ENCODE measurements at places on chromosomes 7 and 10.

GRCh38 chr7:3636131-3636860, 335.2 kb downstream of the SDK1 start:
- DNase-seq: no peak

GRCh38 chr10:102605712-102606111, 38.6 kb upstream of the TRIM8 start:
- DNase-seq: no peak

DNA sequence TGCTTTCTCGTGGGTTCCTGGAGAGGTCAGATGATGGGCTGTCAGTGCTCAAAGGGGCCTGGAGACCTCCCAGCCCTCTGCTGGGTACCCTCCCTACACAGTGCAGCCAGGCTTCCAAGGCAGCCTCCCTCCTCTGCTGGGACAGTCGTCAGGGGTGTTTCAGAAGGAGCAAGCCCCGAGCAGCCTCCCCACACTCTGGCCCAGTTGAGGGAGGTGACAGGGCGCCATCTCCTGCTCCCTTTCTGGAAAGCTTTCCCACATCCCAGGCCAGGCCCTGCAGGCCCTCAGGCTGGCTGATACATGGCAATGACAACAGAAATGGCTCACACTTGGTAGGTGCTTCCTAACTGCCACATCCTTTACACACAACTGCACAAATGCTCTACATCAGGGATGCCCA, 32.1 kb downstream of the KCNMA1 start:
- DNase-seq: no peak

GRCh38 chr10:12741360-12741804, 260.1 kb downstream of the CCDC3 start:
- no peak for DNase-seq

GRCh38 chr10:35506741-35507140, 98.4 kb upstream of the GJD4 start:
- no peak for DNase-seq

- no peak for DNase-seq
Measured at GRCh38 chr10:33204031-33204430, 130.4 kb downstream of the NRP1 start.

DNA sequence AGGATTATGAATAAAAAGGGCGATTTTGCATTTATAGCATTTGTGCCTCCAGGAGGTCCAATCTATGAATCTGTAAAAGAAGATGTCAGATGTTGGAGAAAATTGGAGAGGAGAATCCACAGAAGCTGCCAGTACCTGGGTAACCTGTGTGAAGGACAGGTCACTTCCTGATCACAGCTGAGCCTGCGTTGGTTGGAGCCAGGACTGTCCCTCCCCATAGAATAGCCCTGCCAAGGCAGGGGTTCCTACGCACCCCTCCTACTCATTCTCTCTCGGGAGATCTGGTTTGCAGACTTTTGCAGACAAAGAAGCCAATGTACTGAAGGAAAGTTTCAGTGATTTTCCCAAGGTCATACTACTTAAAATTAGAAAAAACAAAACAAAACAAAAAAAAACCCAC, 10.3 kb upstream of the C10orf120 start:
- no peak for DNase-seq

- no peak for DNase-seq
Measured at GRCh38 chr7:137172105-137172590, 171.4 kb downstream of the PTN start.

- DNase-seq: no peak
Measured at GRCh38 chr7:17456541-17456940, 158.1 kb downstream of the AHR start.

GRCh38 chr7:98603399-98603788, 13.7 kb upstream of the NPTX2 start:
- no peak for DNase-seq

- DNase-seq: no peak
Measured at GRCh38 chr7:11540271-11540761, 291.7 kb downstream of the THSD7A start.

GRCh38 chr10:112332509-112333228, 41.2 kb upstream of the ACSL5 start:
- DNase-seq: no peak

Data from KG1 (cell line).